NCI-H69 (cell line): ENCODE measurements at places on chromosomes 4 and X.

GRCh38 chr4:148108766-148109165, 333.4 kb downstream of the NR3C2 start:
- DNase-seq, result no peak

- DNase-seq, result no peak
Observed at GRCh38 chr4:97994765-97995465, 148.4 kb downstream of the STPG2 start.

GRCh38 chrX:154460326-154460725, 2.2 kb downstream of the PLXNA3 start:
- DNase-seq, result no peak

DNA sequence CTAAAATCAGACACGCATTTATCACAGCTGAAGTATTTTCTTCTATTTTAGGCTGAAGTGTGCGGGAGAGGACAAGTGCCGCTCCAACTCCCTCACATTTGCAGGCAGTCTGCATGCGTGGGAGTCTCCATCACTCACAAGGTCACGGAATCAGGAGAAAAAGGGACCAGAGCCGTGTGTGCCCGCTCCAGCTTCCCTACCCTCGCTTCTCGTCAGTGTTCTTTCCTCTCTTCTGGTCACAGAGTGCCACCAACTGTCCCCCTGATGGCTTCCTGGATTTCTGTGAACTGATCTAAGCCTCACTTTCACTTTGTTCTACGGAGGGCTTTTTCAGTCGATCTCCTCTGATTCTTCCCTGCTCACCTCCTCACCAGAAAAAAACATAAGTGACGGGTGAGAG, 407.4 kb upstream of the AADAT start:
- peak; percentile 20 for DNase-seq

DNA sequence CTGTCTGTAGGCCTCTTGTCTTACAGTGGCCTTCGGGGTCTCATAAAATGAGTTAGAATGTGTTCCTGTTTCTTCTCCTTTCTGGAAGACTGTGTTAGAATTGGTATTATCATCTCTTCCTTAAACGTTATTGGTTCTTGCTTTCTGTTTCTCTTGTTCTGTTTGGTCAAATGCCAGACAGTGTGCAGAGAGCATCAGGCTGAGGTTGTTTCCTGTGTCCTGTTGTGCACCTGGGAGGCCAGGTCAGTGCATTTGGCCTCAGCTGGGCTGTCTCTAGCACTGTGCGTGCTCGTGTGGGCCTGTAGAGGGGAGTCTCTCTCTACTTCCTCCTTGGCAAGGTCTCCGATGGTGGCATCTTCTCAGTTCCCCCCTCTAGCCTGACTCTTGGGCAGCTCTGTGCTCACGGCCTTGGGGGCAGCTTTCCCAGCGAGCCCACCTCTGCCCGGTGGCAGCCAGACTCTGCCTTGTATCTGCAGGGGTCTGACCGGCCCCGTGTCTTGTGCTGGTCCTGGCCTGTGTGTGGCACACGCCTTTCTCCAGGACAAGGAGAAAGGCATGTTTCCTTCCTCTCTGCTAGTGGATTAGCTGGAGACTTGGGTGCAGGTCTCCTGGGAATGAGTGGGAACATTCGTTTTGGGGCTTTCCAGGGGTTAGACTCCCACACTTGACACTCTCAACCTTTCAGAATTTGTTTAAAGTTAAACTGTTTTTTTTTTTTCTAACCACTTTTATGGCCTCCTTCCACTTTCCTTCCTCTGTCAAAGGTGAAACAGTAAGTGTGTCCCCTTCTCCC, 62.3 kb downstream of the FAM193A start:
- no peak for DNase-seq

DNA sequence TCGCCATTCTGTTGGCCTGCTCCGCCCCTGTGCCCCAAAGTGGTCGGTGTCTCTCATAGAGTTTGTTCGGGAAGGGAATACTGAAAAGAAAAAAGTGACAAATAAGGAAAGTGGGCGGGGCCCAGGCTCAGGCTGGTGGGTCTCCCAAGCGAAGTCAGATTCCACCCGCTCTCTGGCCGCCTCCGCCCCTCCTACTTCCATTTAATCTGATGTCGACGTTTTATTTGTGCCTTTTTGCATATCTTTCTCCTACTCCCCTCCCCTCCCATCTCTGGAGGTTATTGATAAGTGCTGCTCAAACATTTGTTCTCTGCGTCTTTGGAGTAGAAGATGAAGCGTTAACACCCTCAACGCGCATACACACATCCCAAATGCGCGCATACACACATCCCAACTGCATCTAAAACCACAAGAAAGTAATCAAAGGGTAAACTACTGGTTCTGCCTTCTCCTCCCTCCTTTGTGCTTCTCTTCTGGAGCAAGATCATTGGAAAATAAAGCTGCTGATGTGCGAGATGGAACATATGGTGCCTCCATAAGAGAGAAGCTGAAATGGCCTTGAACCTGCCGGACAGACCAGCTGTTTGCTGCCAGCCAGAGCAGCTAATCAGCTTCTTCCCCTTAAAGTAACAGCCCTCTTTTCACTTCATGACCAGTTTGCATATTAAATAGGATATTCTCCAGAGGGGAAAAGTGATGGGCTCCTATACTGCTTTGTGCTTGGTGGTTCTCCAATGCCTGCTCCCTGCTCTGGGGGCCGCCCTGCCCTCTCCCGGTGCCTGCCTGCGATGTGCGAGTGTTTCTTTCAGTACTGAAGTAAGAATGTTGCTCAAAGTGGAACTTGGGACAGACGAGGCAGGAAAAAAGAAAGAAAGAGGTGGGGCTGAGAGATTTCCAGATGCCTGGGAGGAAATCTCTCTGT, 3.1 kb downstream of the MAMLD1 start:
- no peak for DNase-seq

DNA sequence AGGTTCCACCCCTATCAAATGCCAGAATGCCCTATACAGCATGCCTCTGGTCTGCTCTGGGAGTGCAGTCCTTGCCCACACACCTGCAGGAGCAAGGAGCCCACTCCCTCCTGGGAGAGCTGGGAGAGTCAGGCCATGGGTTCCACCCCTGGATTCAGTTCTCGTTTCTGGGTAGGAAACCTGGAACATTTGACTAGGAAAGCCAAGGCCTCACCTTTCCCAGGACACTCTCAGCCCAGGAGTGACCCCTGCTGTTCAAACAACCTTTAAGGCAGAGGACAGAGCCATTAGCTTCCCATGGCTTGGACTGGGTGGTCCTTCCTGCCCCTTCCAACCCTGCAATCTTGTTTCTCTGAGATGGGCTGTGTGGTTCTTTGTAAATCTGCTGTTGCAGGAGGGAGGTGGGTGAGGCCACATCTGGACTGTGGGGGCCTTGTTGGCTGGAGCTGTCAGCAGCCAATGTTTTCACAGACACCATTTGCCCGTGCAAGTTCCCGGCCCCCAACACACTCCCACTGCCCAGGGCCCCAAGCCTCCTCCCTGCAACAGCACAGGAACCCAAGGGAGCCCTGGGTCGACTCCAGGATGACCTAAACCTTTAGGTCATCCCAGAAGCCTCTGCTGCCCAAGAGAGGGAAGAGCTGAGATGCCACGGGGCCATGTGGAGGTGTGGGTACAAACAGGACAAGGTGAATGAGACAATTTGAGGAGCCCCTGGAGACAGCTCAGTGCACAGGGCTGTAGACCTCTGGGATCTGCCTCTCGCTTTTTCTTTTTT, 104.4 kb downstream of the PJA1 start:
- peak; percentile 21 for DNase-seq

DNA sequence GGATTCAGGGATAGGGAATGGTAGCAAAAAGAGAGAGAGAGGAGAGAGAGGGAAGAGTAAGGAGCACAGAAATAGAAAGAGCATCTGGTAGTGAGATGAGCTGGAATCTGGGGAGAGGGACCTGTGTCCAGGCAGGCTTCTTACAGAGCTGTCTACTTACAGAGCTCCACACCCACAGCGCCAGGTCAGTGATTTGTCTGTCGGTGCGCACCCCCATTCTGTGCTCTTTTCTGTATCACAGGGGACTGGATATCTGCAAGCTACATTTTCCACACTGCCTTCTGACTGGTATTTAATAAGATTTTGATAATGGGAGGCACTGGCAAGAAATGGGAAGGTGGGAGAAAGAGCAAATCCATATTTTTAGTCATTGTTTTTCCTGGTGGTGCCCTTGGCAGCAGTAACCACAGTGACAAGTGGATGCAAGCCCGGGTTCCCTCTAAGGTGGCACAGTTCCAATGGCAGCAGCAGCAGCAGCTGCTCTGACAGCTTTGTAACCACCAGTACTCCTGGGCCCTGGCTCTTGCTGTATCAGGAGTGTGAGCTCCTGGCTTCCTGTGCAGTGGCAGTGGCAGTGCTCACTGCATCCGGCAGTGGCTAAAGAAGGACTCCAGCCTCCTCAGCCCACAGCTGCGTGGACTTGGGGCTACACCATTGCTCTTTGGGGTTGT, 300.5 kb downstream of the TRIML1 start:
- peak; percentile 93 for DNase-seq

DNA sequence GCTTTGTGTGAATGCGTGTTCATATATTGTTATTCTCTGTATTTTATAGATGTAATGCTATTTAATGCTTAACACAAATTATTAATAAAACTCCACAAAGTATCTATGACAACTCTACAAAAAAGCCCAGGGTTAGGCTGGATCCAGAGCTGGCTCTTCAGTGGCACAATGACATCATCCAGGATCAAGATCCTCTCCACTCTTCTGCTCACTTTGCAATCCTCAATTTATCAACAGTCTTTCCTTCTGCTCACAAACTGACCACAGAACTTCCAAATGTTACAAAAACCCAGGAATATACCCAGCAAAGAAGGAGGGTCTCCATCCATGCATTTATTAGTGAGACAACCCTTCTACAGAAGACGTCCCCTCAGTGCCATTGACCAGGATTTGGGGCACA, 132.3 kb downstream of the HNRNPD start:
- no peak for DNase-seq

GRCh38 chrX:70196961-70197720, 19.9 kb downstream of the DGAT2L6 start:
- DNase-seq, result peak; percentile 74

DNA sequence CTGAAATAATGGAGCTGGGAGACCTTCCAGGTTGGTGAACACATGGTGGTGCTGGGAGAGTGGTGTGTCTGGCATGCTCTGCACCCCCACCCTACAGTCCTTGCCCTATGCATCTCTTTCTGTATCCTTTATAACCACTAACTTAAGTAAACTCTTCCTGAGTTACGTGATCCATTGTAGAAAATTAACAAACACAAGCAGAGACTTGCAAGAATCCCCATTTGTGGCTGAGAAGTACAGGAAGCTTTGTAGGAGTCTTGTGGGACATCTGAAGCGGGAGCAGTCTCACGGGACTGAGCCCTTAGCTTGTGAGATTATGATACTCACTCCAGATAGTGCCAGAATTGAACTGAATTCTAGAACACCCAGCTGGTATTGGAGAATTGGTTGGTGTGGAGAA, 14.3 kb upstream of the FAM13A start:
- DNase-seq, result no peak

DNA sequence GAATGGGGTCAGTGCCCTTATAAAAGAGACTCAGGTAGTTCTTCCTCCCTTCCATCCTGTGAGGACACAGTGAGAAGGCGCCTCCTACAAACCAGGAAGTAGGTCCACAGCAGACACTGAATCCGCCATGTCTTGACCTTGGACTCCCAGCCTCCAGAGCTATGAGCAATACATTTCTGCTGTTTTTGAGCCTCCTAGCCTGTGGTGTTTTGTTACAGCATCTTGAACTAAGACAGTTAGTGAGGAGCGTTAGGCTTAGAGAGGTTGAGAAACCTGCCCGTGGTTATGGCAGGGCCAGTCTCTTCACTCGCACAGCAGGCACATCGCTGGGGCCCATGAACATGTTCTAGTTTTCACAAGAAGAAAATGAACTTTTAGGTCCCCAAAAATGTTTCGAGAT, 19.7 kb downstream of the SHROOM2 start:
- DNase-seq, result peak; percentile 0

DNA sequence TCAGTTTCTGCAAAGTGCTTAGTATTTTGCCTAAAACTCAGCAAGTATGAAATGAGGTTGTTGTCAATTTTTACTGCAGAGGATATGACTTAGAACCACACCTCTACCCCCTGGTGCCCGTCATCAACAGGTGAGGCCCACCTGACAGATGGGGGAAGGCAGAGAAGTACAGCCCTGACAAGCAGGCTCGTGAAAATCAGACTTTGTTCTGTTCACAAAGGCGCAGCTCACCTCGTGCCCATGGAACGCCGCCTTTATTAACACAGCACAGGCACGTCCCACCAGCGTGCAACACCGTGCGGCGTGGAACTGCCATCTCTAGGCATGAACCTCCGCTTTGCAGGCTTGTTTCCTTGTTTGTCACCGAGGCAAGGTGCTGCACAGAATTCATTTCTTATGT, 13.3 kb downstream of the CYP4V2 start:
- DNase-seq, result no peak

DNA sequence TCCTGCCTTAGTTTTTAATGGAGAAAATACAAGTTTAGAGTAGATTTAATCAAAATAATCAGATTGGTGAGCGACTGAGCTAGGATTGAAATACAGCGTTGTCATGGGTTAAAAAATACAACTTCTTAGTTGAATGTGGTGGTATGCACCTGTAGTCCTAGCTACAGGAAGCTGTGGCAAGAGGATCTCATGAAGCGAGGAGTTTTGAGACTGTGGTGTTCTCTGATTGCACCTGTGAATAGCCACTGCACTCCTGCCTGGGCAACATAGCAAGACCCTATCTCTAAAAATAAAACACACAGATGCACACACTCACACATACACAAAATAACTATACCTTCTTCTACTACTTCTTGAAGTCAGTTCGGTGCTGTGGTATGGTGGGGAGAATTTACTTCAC, 19.8 kb upstream of the GBA3 start:
- no peak for DNase-seq

- DNase-seq, result no peak
Observed at GRCh38 chrX:75061701-75062100, 94.4 kb downstream of the ABCB7 start.

GRCh38 chrX:133543654-133544053, 128.4 kb upstream of the GPC4 start:
- DNase-seq, result no peak

- no peak for DNase-seq
Observed at GRCh38 chr4:125573368-125573767, 258.6 kb downstream of the FAT4 start.

DNA sequence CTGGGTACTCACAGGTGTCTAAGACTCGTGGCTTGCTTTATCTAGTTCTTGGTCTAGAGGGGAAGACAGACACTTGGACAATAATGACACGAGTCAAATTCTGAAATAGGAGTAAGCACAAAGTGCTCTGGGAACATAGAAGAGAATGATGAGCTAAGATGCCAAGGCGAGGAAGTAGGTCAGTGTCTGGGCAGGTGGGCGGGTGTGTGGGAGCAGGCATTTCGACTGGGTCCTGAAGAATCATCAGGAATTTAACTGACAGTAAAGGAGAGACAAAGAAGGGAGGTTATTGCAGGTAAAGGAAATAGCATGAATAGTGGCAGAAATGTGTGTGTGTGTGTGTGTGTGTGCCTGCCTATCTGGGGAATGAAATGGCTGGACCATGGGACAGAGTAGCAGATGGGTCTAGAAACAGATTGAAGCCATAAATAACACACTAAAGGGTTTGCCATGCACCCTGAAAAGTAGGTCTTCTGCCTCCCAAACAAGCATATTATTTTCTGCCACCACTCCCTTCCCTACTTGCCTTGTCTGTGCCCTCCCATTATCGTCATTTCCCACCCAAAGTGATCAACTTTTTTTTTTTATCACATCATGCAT, 58.4 kb upstream of the SLC25A43 start:
- no peak for DNase-seq
